LHCN-M2 (cell line): ENCODE measurements at places on chromosomes 7 and 10.

GRCh38 chr10:65306201-65306600, 1619.6 kb upstream of the LRRTM3 start:
- DNase-seq: peak; percentile 53

- DNase-seq: no peak
These were observed 541.2 kb upstream of the FOXK1 start for GRCh38 chr7:4140933-4141332.

DNA sequence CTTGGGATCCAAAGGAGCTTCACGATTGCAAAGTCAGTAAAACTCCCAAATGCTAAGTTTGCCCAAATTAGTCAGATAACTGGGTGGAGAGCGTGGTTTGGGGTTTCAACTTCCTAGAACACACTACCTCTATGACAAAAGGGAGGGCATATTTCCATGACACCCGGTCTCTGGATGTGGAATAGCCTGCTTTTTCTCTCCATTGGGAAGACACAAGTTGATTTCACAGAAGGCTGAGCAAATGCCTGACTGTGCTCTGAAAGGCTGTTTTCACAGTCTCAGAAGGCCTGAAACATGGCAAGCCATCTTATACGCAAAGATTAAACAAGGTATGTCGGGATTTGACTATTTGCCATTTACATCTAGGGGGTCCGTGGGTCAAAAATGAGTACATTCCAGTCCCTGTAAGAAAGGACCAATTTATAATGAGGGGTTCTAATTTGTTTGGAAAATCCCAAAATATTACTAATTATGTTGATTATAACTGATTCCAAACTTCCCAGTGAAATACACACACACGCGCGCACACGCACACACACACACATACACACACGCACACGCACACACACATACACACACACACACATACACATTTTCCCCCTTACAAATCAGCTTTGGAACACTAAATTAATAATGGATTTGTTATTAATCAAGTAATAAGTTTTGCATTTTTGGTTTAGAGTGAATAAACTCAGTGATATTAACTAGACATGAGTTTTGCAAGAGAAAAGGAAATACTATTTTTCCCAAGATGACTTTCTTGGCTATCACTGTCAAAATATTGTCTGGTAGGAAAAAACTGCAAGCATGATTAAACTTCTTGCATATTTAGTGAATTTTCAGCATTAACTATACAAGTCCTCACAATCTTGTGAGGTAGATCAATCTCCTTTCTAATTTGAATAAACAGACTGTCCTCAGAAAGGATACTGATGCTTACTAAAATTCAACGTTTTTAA, 105.0 kb downstream of the PRTFDC1 start:
- DNase-seq: no peak

GRCh38 chr7:55129541-55130394, 111.0 kb downstream of the EGFR start:
- DNase-seq: peak; percentile 64

DNA sequence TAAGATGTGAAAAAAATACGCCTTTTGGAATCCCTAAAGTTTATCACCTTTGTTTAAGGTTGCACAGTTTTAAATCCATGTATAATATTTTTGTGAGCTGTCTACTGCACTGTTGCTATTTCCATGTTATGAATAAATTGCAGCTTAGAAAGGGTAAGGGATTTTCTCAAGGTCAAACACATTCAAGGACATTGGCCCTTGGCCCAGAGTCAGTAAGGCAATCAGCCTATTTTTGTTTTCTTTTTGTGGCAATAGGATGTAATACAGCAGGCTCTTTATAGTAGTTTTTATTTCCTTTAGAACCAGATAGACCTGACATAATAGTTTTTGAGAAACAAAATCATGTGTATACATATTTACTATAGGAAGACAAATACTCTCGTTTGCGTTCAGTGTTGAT, 219.8 kb downstream of the ACTR3B start:
- DNase-seq: no peak

DNA sequence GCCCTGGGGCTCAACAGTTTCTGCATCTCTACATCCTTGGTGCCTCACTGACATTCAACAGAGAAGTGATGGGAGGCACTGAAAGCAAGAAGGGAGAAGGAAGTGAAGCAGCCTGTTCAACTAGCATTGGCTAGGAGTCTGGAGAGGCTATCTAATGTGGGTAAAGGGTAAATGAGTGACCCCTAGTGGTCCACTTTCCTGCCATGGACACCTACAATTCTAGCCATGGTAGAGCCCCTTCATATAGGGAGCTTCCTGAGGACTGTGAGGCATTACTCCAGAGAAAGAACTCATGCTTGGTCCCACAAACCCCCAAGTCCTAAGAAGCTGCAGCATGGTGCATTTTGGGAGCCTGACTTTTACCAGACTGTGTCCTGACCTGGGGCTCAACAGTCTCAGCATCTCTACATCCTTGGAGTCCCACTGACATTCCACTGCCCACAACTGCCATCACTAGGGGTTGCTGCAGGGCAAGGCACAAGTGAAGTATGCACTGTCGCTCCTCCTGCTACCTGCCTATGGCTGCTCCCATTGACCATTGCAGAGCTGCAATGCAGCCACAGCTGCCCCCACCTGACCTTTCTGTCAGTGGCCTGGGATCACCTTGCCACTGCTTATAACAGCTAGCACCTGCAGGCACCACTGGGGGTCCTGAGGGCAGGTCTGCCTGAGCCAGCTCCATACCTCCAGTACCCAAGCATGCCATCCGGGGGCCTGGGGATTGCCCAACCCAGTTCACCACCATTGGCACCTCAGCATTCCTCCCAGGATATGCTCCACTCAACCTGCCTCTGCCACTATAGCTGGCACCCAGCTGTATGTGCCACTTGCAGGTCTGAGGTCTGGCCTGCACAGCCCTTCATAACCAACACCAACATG, 44.1 kb upstream of the CDK6 start:
- DNase-seq: peak; percentile 47

GRCh38 chr10:95482501-95483233, 78.5 kb downstream of the SORBS1 start:
- DNase-seq: peak; percentile 44

DNA sequence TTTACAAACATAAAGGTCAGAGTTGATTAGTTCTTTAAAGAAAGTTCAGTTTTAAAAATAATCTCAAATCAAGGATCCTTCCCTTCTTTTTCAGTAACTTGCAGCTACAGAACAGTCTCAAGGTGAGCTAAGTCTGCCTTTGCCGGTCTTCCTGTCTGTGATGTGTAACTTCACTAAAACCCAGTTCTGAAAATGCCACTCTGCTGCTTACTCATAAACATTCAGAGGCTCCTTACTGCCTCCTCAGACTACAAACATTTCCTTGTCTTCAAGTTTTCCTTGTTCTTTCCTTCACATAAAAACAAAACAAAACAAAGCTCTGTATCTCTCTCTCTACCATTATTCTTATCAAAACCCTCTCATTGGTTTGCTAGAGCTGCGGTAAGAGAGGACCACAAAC, 128.7 kb downstream of the ETV1 start:
- DNase-seq: no peak

GRCh38 chr10:1022413-1022812, 3.2 kb downstream of the IDI2 start:
- no peak for DNase-seq

DNA sequence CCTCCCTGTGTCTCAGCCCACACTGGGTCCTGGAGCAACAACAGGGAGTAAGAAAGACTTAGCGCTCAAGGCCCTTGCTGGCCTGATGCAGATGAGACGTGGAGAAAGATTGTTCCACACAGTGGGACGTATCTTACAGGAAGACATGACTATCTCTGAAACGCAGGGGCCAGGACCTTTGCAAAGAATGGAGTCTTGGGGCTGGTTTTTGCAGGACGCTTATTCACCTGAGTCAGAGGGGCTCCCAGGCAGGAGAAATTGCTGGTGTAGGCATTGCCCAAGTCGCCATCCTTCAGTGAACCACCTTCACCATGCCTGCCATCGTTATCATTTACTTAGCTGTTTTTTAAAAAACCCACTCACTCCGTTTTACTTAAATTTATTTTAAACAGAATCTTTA, 11.8 kb upstream of the GDF10 start:
- no peak for DNase-seq

DNA sequence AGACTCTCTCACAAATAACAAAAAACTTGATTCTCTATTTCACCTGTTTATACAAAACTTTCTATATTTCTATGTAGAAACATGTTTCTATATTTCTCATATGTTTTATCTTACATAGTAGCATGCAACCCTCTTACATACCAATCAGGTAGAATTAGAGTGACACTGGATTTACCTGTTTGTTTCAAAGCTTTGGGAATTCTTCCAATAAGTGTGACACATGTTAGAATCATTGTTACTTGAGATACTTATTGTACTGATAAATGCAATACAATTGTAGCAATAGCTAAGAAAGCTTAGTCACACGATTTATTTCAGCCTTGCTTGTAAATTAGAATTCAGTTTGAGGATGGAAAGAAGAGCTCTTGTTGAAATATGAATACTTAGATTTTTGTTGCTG, 4.9 kb downstream of the HYAL4 start:
- no peak for DNase-seq

DNA sequence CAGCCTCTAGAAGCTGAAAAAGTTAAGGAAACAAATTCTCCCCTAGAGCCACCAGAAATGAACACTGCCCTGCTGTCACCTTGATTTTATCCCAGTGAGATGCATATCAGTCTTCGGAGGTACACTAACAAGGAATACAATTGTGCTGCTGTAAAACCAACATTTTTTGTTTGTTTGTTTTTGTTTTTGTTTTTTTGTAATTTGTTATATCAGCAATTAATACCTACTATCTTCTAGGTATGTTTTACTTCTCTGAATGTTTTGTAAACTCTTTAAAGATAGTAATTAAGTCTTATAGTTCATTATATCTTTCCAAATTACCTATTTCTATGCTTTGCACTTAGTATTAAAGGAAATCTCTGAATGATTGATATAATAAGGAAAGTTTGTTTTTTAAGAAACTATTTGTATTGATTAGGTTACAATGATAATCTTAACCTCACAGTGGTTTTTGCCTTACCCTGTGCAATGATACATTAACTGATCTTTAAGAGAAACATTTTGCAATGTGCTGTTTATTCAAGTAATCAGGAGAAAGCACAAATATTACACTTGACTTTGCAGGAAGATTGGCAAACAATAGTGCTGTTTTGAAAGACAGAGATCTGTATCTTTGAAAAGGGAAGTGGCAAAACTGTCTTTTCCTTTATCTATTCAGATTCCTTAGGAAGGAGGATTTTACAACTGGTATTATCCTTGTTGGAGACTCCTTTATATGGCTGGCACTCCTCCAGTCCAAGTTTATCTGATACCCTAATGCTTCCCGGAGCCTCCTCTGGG, 11.3 kb upstream of the HGF start:
- no peak for DNase-seq

DNA sequence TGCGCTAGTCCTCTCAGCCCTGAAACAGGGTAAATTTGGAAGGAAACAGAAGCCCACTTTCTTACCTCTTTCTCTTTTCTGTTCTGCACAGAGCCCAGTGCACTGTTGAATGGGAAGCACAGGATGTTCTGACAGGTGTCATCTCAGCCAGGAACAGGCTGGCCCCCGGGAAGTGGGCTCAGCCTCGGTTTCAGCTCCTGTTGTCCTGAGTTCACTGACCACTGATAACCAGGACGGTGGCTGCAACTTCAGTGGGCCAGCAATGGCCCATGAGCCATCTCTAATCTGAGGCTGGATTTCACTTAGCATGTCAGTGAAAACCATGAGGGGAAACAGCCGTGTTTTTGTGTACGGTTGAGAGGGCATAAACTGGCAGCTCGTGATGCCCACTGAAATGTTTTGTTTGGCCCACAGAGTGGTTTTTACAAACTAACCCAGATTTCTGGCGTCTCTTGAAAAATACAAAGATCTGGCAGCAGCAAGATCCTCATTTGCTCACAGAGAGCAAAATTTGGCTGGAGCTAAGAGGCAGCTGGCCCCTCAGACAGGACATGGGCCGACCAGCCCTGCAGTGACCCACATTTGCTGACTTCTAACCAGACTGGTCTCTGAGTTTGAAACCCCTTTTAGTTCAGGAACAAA, 455.9 kb downstream of the PAXIP1 start:
- no peak for DNase-seq

DNA sequence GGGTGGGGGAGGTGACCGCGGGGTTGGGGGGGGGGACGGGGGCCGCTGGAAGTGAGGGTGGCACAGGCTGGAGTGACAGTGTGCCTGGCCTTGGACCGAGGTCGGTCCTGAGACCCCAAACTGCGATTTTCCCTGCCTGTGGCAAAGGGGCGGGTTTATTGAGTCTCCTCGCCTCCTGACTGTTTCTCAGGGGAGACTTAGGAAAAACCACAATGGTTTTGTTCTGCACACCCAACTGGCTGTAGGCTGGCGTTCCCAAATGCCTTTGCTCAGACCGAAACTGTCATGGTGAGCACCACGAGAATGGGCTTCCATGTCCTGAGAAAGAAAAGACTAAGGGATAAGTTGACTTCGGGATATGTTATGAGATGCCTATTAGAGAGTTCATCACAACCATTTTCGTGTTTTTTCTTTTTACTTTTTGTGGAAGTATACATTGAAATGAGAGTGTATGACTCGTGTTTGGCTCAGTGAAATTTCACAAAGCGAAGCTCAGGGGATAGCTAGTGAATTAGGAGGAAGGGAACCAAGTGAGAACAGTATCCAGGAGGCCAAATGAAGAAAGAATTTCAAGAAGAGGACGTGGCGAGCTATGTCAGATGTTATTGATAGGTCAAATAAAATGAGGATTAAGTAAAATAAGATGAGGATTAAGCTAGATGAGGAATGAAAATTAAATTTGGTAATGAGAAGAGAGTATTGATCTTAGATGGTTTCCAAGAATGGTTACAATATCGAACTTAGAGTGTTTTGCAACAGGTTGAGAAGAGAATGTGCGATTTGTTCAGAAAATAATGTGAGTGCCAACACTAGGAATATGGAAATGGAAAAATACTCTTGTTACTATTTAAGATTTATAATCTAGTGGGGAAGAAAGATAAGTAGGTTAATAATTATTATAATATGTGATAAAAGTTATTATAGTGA, 918 bp downstream of the NET1 start:
- peak; percentile 78 for DNase-seq

- peak; percentile 78 for DNase-seq
These were observed 96.4 kb downstream of the MARCHF5 start for GRCh38 chr10:92387289-92387940.

GRCh38 chr7:17912050-17912449, 28.2 kb downstream of the SNX13 start:
- DNase-seq: no peak

DNA sequence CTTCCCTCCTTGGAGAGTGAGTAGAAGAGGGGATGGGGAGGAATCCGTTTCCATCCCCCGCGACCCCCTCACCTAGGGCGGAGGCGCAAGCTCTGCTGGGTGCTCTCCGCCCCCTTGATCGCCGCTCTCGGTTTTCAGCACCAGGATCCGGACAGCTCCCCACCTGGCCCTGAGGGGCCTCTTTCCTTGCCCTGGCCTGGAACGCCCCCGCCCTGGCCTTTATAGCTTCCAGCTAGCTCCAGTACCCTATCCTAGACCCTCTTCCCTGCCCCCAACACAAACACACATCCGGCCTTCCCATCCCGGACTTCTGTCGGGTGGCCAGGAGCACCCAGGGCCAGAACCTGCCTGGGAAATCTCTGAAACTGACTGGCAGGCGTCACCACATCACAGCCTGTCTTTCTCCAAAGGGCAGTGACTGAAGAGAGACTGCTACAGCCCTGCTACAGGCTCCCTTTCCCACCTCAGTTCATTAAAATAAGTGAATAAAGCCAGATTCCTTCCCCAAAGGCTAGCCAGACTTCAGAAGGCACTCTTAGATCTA, 72.3 kb upstream of the LEP start:
- DNase-seq: no peak
